ENCODE measurements at places on chromosomes 7 and 10.

DNA sequence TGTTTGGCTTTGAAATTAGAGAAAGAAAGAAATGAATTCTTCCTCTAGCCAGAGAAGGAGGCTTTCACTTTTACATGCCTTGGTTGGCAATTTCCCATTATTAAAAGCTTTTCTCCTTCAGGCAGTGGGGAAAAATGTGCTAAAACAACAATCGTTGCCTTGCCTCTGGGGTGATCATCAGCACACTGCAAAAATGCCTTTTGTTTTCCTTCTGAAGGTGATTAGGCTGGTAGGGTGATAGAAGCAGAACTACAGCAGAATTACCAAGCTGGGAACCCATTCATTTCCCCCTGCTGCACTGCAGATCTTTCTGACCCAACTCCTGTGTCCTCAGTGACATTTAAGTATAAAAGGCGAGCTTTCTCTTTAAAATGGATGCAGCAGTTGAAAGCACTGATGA, 22.2 kb downstream of the ANK3 start:
- no peak for DNase-seq

DNA sequence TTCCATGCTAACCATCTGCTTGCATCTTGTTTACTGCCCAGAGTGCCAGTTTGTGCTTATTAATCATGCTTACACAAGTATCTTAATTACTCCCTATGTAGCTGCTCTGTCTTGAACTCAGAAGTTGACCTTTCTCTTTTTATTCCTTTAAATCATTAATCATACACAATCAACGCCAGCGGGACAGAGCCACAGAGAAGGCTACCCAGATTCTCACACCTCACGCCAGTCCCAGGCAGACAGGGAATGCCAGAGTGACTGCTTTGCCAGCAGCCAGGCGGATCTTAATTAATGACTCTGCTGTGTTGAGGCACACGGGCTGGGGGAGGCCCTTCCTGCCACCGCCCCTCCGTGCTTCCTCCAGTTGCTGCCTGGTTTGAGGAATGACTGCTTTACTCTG, 229.4 kb downstream of the LRMDA start:
- no peak for DNase-seq

DNA sequence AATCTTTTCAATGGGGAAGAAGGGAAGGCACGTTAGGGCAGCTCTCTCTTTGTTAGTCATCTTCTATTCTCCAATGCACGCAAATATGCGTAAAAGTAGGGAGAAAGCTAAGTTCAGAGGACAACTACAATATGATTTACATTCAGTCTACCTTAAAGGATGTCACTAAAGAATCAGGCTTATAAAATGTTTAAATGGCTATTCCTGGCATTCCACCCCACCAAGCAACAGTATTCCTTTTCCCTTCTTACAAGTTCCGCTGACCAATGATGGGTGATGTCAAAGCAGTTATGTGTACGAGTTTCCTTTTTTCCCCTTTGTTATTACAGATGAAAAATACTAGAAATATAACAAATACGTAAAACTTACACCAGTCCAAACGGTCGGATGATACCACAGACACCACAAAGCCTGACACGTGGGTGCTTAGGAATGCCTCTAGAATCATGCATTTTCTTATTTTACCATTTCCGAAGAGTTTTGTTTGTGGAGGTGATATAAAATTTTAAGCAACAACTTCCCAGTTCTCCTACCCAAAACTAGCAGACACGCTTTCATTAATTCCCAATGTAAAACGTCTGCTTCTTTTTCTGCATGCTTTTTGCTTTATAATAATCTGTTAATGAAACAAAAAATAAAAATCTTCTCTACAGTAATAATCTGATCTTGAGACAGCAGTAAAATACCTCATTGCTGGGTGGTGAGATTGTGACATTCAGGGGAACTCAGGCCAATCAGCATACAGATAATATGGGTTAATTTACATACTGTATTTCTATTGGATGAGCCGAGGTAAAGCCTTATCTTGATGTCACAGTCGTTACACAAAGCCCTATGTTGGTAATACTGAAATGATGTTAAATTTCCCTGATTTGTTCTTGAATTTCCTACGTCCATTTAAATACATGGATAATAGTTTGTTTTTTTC, 708 bp upstream of the GPR85 start:
- no peak for DNase-seq

GRCh38 chr10:129322933-129323820, 143.9 kb upstream of the MGMT start:
- no peak for DNase-seq

DNA sequence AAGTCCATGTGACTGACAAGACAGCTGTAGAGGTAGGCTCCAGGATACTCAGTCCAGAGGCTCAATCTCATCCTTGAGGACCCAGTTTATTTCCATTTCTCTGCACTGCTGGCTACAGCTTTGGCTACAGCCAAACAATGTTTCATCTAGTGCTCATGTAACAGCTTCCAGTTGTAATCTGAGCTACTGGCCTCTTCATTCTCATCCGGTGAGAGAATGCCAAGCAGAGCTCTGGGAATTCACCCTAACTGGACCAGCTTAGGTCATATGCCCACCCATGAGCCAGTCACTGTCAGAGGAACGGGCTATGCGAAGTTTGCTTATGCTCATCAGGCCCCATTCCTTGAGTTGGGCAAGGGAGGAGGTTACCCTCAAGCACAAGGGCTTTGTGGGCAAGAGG, 192.9 kb downstream of the EVX1 start:
- DNase-seq = no peak

- no peak for DNase-seq
Observed at GRCh38 chr7:32774541-32774951, 117.0 kb downstream of the KBTBD2 start.

- no peak for DNase-seq
Observed at GRCh38 chr10:119520283-119520682, 22.2 kb downstream of the RGS10 start.

DNA sequence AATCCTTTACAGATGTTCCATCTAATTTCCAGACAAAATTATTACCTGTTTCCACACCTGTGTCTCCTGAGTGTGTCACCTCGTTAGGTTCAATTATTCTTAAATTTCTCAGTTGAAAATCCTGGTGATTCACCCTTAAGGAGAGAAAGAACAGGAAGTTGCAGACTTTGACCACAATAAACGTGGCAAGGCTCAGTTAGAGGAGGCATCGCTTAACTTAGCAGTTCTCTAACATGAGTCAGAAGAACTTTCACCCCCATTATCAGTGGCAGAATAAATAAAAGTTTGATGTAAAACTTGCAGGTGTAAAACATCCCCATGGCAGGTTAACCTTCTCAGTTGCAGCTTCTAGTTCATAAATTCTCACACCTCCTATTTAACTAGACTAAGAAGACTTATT, 8.3 kb downstream of the XPNPEP1 start:
- peak; percentile 56 for DNase-seq

GRCh38 chr7:100679927-100680575, 6.5 kb downstream of the GNB2 start:
- no peak for DNase-seq

DNA sequence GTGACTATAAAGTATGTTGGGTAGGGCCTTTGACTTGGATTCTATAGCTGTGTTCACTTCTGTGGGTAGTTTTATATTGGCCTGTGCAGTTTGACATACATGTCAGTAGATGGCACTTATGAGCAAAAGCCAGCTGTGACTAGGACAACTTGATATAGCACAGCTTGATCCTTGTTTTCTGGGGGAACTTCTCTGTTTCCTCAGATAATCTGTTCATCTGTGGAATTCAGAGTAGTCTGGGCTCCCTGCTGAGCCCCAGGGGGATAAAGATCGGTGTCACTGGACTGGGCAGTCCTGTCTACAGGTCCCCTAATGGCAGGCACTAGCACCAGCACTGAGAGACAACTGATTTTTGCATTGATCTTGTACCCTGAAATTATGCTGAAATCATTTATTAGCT, 25.4 kb downstream of the CYP2C9 start:
- DNase-seq = no peak

- DNase-seq = no peak
Observed at GRCh38 chr10:126905776-126906703, 812 bp downstream of the DOCK1 start.

- DNase-seq = no peak
Observed at GRCh38 chr10:31466313-31466712, 147.3 kb downstream of the ZEB1 start.

- DNase-seq = peak; percentile 41
Observed at GRCh38 chr7:2758673-2759616, 70.9 kb downstream of the AMZ1 start.

DNA sequence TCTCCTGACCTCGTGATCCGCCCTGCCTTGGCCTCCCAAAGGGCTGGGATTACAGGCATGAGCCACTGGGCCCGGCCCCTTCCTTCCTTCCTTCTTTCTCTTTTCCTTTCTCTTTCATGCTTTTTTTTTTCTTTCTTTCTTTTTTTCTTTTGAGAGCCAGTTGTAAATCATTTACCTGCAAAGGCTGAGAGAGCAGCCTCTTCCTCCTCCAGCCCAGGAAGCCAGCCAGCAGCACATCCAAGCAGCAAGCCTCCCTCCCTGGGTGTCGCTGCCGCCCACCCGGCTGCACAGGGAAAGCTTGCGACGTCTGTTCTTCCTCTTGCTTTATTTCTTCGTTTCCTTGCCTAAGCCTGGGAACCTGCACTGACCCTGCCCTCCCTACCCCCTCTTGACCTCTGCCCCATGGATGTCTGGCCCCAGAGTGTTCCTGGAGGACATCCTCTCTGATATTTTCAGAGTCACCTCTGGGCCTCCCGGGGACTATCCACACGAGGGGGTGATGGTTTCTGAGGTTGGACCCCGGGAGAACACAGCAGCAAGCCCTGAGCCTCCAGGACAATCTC, 62.8 kb upstream of the MYL10 start:
- no peak for DNase-seq

DNA sequence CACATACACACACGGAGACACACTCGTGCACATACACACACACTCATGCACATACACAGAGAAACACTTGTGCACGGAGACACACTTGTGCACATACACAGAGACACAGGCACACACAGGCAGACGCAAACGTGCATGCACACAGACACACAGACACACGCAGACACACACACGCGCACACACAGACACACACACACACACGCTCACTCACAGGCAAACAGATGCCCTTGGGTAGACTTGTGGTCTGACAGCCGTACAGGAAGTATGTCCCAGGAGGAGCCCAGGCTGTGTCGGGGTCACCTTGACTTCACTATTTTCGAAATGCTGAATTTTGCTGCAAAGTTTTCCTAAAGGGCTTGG, 538.0 kb downstream of the DNAJB6 start:
- DNase-seq = no peak

GRCh38 chr7:55775051-55775420, 87.5 kb downstream of the SEPTIN14 start:
- no peak for DNase-seq

GRCh38 chr10:26430641-26431163, 7.4 kb upstream of the APBB1IP start:
- no peak for DNase-seq

- no peak for DNase-seq
Observed at GRCh38 chr7:85688712-85689111, 501.9 kb upstream of the SEMA3D start.

- no peak for DNase-seq
Observed at GRCh38 chr10:35726846-35727245, 84.8 kb upstream of the FZD8 start.

DNA sequence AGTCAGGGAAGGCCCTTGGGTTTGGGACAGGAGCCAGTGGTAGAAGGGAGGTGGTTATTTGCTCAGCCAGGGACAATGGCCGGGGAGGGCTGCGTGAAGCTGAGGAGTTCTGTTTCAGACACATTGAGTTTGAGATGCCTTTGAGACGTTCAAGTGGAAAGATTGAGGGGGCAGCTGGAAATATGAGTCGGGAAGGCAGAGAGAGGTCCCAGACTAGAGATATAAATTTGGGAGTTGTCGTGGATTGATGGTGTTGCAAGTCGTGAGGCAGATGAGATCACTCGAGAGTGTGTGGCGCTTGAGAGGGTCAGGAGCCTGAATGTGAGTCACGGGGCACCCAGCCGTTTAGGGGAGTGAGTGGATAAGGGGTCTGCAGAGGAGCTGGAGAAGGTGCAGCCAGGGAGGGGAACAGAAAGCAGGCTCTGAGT, 73.3 kb downstream of the ZMIZ1 start:
- no peak for DNase-seq

GRCh38 chr7:141709318-141709717, 1.2 kb downstream of the WEE2 start:
- DNase-seq = no peak

DNA sequence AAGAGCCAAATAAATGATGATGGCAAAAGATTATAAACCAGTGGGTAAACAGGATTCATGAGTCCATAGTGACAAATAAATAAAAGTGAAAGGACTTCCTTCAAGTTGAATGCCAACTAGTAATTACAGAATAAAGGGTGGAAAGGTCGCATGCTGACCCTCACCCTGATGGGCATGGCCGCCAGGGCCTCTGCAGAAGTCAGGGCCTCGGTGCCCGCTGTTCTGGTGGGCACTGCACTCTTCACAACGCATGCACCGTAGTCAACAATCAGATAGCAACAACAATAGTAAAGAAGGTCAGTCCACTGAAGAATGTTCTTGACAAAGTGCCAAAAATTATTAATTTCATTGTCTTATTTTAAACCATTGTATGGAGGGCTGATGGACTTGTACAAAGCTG, 123.2 kb upstream of the LANCL2 start:
- no peak for DNase-seq

GRCh38 chr10:117807441-117807840, 239.3 kb downstream of the RAB11FIP2 start:
- DNase-seq = no peak

DNA sequence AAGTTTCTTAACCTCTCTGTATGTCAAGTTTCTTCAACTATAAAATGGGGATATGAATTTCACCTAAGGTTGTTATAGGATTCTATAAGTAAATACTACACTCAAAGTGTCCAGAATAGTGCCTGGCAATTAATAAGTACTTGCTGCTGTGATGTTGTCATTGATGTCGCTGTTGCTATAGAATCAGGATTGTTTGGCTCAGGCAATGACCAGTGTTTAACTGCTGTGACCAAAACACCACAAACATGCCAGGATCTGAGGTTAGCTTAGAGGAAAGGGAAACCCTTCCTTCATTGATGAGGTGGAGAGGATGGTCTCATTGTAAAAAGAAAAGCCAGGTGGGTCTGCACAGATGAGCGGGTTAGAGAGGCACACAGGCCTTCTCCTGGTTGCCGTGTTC, 223.1 kb upstream of the INHBA start:
- no peak for DNase-seq

- DNase-seq = peak; percentile 6
Observed at GRCh38 chr10:46527241-46527811, 29.1 kb downstream of the GPRIN2 start.

GRCh38 chr7:153616711-153617325, 435.4 kb upstream of the DPP6 start:
- DNase-seq = no peak

DNA sequence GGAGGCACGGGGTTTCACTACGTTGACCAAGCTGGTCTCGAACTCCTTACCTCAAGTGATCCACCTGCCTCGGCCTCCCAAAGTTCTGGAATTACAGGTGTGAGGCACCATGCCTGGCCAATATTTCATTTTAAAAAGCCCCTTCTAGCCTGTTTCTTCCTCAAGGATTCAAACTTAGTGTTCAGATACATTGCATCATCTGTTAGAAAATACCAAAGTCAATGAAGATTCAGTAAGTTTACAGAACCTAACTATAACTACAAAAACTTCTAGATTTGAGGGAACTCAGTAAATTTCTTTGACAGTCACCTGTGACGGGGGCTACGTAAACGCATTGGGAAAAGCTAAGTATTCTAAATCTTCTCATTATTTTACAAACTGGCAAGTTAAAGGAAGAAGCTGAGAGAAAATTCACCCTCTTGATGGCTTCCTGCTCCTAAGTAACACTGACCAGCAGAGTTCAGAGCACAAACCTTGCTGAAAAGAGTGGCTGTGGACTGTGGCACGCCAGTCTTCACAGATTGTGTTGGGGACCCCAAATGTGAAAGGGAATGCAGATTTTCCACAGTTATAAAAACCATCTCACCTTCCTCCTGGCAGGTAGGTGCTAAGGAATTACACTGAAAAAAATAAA, 162.2 kb downstream of the PKD1L1 start:
- no peak for DNase-seq
